ENCODE measurements at places on chromosomes 6 and 20. TPM values are rescaled to one million over a fixed set of nuclear protein-coding genes. Genes with fewer than 3 reads are reported as not detected.
A peak's percentile ranks its signal among the peaks of the same experiment; 100 is the strongest.

DNA sequence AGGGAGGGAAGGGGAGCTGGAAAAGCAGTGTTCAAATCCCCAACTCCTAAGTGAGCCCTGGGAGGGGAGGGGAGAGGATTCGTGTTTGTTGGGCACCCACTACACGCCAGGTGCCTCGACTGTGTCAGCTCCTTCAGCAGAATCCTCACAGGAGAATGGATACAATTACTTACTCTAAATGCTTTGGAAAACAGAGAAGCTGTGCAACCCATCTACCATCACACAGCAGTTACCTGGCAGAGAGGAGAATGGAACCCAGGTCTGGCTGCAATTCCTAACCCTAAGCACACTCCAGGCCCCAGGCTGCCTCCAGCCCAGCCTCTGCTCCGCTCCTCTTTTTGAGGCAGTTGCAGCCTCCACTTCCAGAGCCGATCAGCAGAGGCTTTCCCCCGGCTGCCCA is 86.4 kb upstream of the PTPN1 start:
- no peaks in the 10 kb centered on the region for H3K36me3 ChIP-seq
- H3K27ac ChIP-seq: peak overlapping the region; percentile 69
- DNase-seq: no peak
- no peaks in the 10 kb centered on the region for H3K27me3 ChIP-seq
- peaks cover 15% of the 10 kb centered on the region for H3K4me1 ChIP-seq

The TMEM74B gene
- not detected for total RNA-seq

The SOX18 gene
- 5.5 TPM for total RNA-seq

DNA sequence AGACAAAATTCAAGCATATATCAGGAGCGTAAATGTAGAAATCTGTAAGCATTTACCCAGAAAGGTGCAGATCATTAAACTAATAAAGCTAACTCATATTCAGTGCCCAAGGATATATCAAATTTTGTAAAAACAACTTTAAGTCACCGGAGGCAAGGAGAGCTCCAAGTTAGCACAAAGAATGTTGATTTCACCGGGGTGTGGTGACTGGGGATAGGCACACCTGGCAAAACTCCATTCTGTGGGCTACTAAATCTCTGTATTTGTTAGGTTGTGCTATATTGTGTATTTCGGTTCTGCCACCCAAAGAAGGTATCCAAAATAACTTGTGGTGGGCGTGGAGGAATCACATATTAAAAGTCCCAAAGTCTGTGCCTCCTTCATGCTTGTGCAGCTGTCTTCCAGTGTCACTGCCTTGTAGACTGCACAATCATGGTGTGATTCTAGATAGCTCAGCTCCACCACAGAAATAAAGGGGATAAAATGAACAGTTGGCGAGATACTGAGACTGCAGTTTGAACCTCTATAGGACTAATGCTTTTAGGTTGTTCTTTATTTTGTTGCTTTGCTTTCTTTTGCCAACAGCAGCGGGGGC is 111.6 kb downstream of the GMDS start:
- no peak overlapping the region for H3K27ac ChIP-seq
- no peak for DNase-seq
- H3K27me3 ChIP-seq: no peaks in the 10 kb centered on the region
- no peak overlapping the region for H3K4me3 ChIP-seq
- H3K4me1 ChIP-seq: peaks cover 15% of the 10 kb centered on the region
- no peaks in the 10 kb centered on the region for H3K36me3 ChIP-seq

- no peaks in the 10 kb centered on the region for H3K27me3 ChIP-seq
- H3K36me3 ChIP-seq: no peaks in the 10 kb centered on the region
- no peaks in the 10 kb centered on the region for H3K4me1 ChIP-seq
These were observed 823.9 kb downstream of the PHF3 start for GRCh38 chr6:64459411-64459944.

DNA sequence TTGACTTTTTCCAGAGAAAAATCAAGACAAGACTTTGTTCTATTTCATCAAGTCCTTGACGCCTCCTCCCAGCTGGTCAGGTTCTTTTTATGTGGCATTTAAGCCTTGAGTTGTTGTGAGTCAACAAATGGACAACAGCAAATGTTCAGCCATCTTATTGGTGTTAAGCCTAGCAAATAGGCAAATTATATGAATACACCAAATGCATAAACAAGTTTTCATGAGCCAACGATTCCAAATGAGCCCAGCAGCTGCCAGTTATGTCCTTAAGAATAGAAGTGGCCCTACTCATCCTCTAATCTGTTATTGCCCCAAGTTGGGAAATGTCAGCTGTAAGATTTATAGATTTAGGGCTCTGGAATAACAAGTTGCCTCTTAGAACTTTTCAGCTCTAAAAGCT is 312.0 kb downstream of the SOX4 start:
- no peak overlapping the region for H3K4me3 ChIP-seq
- no peaks in the 10 kb centered on the region for H3K4me1 ChIP-seq
- no peaks in the 10 kb centered on the region for H3K27me3 ChIP-seq
- DNase-seq: no peak
- H3K36me3 ChIP-seq: no peaks in the 10 kb centered on the region
- H3K27ac ChIP-seq: no peak overlapping the region
